T-helper 2 cell (primary cell): ENCODE measurements at places on chromosomes 4 and X.

- no peak for DNase-seq
These were observed 277.0 kb upstream of the INTU start for GRCh38 chr4:127355743-127356142.

- DNase-seq: no peak
These were observed 36.2 kb downstream of the ARHGAP10 start for GRCh38 chr4:147768113-147768512.

DNA sequence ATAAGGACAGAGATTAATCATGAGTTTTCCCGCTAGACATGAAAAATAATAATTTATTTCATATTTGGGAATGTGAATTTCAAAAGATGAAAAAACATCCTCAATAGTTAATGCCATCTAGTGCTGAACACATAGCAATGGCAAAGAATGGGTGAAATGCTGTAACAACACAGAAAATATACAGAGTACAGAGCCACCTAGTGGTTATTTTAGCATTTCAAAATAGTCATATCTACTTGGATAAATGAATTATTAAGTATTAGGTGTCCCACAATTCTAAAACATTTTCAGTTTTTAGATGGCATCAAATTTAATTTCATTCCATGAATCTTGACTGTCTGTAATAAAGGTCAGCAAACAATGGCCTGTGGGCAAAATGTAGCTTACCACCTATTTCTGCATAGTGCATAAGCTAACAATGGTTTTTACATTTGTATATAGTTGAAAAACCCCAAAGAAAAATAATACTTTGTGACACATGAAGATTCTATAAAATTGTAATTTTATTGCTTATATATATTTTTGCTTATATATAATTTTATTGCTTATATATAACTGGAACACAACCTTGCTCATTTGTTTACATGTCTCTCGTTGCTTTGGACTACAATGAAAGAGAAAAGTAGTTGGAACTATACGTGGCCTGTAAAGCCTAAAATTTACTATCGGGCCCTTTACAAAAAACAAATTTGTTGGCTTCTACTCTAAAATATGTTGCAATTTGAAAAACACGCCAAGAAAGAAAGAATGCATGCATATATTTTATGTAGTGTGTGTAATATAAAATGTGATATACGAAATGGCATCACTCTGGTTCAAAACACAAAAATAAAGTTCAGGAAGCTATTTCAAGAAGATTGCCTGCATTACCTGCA lies 99.1 kb upstream of the FAM47C start:
- DNase-seq: no peak

GRCh38 chrX:134443020-134443419 lies 16.9 kb upstream of the HPRT1 start:
- no peak for DNase-seq

DNA sequence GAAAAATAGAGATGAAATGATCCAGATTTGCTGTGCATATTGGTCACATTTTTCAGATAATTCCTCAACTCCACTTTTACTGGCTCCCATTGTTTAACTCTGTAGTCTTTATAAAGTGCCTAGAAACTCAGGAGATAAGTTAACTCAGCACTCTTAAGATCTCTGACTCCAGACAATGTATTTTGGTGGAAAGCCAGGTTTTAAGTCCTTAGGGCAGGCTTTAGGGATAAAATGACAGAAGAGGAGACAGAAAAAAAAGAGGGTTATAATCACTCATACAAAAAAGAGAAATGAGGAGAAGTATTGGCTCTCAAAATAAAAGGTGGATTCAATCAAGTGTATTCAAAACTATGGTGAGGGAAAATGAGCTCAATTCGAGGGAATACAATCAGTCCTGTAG lies 674.8 kb upstream of the INTU start:
- no peak for DNase-seq

GRCh38 chr4:16450031-16450430 lies 223.8 kb upstream of the TAPT1 start:
- DNase-seq: no peak

DNA sequence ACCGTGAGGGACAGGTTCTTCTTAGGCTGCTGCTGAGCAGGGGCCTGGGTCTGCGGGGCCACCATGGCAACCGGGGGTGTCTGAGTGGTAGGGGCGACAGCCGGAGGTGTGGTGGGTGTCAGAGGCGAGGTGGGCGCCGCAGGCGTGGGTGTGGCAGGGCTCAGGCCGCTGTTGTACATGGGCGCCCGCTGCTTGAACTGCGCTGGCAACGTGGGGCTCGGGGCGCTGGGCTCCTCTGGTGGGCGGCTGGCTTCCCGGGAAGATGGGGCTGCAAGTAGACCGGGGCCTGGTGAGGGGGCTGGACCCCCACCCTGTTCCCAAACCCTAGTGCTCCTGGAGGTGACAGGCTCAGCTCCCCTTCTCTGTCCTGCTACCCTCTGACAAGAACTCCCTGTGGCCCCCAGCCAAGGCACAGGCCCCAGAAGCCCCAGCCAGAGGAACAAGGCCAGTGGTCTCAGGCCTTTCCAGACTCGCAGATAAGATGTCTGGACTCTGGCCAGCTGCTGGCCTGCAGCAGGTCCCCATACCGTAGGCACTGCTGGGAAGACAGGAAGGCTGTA lies 24.8 kb downstream of the NELFA start:
- DNase-seq: no peak

DNA sequence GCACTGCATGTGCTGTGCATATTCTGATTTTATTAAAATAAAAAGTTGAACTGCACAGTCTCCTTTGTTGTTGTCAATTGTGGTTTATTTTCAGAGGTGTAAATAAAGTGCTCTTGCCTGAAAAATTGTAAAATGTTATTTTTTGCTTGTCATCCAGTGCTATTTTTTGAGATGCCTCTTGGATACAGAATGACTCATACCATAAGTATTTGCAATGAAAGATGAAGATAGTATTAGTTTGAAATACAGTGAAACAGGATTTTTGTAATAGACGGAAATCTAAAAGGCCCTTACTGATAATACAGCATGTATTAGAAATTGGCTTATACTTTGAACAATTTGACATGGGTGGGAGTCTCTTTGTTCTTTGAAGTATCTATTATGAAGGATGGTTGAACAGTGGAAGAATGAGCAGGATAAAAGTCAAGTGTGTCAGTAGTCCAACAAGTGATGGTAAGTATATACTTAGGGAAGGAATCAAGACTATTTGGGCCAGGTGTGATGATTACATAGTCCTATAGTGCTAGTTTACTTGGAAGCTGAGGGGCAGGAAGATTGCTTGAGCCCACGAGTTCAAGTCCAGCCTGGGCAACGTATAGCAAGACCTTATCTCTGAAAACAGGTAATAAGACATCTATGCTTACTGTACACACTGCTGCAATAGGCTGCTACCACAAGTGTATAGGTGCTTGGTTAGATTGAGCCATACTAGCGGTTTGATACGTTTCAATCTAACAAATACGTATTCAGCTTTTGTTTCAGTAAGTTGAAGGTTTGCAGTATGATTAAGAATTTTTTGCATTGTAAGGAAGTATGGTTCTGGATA lies 16.4 kb downstream of the DDX3X start:
- no peak for DNase-seq

GRCh38 chrX:69546417-69546816 lies 42.3 kb downstream of the NALF2 start:
- DNase-seq: no peak

- no peak for DNase-seq
These were observed 875.5 kb downstream of the C4orf33 start for GRCh38 chr4:129971419-129971818.

DNA sequence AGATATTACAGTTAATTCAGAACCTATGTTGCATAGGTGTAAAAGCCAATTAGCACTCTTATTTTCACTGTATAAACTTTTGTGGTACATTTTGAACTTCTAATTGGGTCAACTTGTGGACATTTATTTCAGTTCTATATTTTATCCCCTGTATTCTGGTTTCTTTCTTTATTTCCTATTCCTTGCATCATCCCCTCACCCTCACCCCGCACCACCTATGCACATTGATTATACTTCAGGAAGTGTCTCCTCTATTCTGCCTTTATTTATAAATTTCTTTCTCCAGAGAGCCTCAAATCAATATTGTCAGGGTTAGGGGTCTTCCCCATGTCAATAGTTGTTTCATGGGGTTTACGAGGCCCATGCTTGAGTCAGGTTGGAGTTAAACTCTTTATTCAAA lies 83.1 kb downstream of the TEX13C start:
- no peak for DNase-seq

DNA sequence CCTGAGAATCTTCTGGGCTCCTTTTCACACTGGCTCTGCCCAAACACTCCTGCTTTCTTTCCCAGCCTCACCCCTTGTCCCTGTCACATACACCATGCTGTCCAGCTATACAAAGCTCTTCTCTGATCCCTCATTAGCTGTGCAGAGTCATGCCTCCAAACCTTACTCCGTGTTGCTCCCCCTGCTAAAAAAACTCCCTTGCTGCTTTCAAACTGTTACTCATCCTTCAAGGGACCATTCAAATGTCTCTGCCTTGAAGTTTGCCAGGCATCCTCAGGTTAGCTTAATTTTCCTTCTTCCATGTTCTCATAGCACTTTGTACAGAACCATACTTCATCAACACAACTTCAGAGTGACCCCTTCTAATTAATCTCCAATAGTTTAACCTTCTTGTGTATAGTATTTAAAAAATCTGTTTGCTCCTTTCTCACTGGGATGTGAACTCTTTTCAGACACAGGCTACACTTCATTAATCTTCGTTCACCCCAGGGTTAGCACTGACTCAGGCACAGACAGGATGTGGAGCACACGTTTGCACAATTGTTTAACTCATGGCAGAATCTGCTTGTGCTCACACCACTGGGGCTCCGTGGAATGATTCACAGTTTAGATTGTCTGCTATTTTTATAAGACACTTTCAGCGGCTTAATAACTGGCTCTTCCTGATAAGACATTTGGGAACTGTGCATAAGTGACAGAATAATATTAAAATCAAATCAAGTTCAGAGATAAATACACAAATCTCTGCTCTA lies 21.4 kb upstream of the SEL1L3 start:
- no peak for DNase-seq

GRCh38 chr4:140012688-140013486 lies 141.1 kb downstream of the MAML3 start:
- DNase-seq: no peak

DNA sequence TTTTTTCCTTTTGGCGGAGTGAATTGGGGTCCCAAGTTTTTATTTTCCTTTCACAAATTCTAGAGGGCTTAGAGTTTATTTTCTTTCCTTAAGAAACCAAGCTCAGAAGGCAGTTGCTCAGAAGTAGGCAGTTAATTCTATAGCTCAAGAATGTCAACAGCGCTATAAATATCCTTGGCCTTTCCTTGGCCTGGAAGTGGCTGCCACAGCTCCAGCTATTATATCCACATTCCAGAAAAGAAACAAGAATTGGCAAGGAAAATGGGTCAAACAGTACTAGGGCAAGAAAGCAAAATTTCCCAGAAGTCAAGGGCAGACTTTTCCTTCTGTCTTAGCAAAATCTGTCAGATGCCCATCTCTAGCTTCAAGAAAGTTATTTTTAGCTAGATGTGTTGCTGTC lies 31.0 kb downstream of the SLC10A6 start:
- no peak for DNase-seq

DNA sequence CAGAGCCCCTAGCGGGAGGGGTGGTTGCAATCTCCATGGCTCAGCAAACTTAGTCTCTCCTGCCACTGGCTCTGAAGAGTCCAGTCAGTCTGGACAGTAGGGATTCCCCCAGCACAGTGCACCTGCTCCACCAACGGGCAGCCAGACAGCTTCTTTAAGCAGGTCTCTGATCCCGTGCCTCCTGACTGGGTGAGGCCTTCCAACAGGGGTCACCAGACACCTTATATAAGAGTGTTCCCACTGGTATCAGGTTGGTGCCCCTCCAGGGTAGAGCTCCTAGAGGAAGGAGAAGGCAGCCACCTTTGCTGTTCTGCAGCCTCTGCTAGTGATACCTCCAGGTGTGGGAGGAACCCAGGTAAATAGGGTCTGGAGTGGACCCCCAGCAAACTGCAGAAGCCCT lies 1393.4 kb downstream of the STIM2 start:
- DNase-seq: no peak

DNA sequence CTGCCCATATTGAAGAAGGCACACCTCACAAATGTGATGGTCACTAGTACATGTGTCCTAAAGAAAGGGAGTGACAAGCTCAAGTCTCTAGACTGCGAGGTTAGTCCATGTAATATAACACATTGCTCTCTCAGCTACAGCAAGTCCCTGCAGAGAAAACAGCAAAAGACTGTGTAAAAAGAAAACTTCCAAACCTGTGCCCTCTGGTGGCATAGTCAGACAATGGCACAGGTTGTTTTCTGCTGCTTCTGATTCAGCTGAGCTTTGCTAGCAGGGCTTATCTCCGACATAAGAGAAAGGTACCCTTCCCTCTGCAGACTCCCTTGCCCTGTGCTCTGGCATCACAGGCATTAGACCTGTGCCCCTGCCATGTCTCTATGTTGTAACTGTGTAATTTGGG lies 1.4 kb upstream of the SERPINA7 start:
- no peak for DNase-seq

DNA sequence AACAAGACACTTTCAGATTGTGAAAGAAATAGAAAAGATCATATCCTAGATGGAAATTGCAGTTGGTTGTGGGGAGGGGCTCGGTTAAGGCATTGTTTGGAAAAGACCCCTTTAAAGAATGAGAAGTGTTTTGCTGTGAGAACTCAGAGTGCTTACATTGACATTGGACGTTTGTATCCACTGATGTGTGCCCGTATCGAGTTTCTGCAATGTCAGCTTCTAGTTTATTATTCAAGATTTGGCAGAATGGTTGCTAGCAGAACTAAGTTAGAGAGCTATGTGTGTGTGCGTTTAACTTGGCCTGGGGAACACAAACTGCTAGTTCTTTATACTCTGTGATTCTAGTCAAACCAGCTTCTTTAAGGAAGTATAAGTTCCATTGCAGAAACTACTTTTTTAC lies 2702.5 kb downstream of the PCDH7 start:
- DNase-seq: no peak

DNA sequence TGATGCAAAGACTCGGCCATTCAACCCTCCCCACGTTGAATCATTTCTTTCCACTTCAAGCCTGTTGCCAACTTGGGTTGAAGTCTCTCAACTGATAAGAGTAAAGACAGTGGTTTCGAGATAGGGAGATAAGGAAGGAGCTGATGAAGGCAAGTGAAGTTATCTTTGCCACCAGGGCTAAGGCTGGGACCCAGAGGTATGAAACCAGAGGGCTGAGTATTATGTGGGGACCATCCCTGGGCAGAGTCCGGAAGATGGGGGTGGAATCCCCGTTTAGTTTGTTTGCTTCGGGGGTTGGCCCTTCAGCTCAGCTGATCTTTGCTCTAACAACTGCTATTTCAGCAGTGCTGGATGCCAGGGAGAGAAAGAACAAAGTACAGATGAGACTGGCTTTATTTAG lies 2.3 kb upstream of the XPNPEP2 start:
- DNase-seq: no peak
